Lower lobe of right lung (tissue), 2 donors: ENCODE measurements at places on chromosomes 7 and 10.

DNA sequence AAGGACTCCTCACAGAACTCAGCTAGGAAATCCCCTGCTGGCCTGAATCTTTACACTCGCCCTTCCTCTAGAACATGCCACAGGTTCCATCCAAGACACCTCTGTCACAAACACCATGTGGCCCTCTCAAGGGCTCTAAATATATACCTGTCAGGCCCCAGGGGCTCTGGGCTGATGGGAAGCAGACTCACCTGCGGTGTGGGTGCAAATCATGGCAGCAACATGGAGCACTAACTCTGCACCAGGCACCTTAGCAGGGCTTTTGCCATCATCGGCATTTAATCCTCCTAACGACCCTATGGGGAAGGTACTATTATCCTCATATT, 17.3 kb downstream of the SH3PXD2A start:
- DNase-seq, result no peak

DNA sequence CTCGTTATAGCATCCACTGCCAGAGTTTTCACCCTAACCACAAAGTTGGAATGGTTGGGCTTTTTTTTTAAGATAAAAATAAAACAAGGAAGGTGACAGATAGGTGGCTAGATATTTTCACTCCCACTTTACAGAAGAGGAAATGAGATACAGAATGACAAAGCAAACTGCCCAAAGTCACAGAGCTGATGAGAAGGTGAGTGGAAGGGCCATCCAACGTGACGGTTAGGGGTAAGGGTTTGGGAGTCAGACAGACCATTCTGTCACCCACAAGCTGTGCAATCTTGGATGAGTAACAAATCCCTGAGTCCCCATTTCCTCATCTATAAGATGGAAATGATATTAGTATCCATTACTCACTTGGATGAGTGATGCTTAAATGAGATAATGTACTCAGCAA, 106.9 kb upstream of the PDLIM1 start:
- no peak for DNase-seq

GRCh38 chr7:128906766-128907559, 3.5 kb downstream of the KCP start:
- DNase-seq, result no peak

DNA sequence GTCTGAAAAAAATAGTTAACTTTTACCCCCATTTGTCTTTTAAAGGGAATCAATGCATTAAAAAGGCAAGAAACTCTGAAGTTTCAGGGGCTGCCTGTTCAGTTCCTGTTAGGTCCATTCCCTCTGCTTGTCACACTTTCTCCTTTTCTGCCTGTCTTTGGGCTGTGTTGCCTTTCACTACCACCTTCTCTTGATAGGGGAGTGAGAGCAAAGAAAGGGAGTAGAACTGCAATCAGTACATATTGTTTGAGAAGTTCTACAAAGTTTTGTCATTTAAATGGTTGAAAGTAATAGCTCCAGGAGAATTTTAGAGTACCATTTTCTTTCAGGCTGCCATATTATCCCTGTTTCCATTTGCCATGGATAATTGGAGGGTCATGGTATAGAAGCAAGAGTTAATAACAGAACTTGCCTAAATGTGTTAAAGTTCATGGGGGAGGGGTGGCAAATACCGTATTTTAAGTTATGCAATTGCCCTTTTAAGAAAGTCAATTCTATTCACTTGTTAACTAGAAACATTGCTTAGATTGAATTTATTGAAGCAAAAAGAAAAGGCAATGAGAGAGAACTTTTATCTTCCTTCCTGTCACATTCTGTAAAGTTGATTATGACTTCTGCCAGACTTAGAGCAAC, 38.6 kb downstream of the MPLKIP start:
- DNase-seq, result no peak

GRCh38 chr7:26151096-26151495, 902 bp upstream of the NFE2L3 start:
- DNase-seq, result no peak

DNA sequence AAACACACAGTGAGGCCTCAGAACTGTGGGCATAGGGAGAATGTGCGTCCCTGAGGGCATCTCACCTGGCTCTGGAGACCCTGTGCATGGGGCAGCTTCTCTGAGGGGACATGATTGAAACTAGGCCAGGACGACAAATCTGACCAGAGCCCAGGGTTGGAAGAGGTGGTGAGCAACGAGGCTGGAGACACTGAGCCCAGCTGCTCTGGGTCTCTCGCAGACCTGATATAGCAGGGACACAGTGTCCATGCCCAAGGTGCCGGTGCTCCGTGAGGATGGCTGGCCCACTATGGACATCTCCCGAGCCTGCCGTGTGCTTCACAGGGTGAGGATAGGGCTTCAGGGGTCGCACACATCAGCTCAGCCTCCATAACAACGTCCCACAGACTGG, 49.3 kb upstream of the INSIG1 start:
- DNase-seq, result no peak

DNA sequence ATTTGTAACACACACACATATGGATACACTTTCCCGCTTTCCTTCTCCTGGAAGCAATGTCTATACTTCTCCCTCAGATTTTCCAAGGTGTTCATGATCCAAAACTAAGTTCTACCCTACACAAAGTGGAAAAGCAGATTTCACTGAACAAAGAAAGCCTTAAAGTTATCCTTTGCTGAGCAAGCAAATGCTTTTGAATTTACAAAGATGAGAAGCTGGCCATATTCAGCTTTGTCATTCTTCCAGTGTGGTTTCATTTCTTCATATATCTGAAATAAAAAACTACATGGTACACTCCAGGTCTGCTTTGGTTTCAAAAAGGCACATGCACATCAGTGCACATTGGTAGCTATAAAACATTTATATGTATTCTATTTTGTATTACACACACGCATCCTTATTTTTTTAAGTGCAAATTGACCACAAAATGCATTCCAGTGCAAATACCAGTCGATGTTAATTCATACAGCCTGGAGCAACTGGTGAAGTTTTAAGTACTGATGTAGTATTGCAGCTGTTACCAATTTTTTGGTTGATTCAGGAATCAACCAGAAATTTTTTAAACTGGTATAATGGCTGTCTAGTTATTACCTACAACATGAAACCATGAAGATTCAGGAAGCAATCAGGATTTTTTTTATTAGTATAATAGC, 65.5 kb upstream of the SRPK2 start:
- DNase-seq, result no peak

- DNase-seq, result no peak
Observed at GRCh38 chr7:157151626-157152339, 13.1 kb downstream of the UBE3C start.

DNA sequence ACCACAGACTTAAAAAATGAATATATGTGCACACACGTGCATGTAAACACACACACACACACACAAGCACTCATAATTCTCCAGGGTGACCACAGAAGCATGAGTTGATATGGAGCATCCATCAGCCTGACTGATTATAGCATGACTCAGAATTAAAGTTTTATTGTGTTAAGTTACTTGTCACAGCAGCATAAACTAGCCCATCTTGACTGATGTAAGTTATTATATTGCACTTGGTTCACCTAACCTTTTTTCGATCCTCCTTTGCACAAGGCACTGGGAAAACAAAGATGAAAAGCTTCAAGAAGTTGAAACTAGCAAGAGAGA, 18.8 kb upstream of the SLC35G1 start:
- no peak for DNase-seq

DNA sequence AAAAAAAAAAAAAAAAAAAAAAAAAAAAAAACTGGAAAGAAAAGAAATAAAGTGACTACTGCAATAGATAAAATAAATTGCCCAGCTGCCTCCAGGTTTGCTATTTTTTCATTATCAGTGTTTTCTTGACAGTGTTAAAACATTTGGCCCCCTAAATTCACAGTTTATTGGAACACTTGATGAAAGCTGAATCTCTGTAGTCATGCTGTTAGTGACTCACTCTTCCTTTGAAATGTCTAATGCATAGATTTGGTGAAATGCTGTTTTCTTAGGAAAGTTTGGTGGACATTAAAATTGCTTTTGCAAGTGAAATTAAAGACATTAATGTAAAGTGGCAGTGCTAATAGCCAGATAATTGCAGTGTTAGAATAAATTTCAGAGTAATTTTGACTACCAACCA, 785.2 kb downstream of the NRG3 start:
- DNase-seq, result no peak

DNA sequence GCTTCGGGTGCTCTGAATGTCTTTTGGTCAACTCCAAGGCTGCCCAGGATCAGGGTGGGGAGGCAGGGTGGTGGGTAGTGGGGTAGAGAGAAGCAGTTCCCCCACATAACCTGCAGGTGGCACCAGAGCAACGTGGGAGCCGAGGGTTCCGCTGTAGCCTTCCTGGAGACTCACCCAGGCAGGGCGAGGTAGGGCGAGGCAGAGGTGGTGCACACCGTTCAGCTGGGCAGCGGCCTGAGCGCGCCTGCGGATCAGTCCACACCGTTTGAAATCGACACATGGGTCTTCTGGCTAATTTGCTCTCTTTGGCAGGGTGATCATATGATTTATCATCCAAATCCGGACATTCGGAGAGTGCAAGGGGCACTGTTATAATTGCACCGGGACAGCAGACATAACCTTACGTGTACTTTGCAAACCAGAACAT, 41.4 kb upstream of the MAP3K8 start:
- DNase-seq, result peak; percentile 84

- DNase-seq, result peak; percentile 64
Observed at GRCh38 chr7:134669845-134670373, 23.3 kb downstream of the BPGM start.

GRCh38 chr10:97765201-97765600, 6.6 kb downstream of the SFRP5 start:
- no peak for DNase-seq

GRCh38 chr7:155530601-155531000, 15.8 kb downstream of the CNPY1 start:
- DNase-seq, result no peak

GRCh38 chr10:7986851-7987250, 67.6 kb upstream of the GATA3 start:
- no peak for DNase-seq

DNA sequence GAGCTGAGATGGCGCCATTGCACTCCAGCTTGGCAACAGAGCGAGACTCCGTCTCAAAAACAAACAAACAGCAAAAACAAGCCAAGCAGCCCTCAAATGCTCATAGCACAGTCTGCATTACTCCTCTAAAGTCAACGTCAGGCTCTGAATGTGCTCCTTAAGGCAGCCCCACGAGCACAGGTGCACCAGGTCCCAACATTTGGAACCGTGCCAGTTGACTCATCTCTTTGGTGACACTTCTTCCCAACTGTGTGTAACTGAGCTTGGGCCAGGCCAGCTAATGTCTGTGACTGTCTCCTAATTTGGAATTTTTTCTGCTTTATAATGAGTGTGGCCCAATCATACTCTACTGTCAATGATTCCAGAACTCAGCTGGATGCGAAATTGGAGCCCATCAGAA, 66.3 kb upstream of the EFCAB10 start:
- no peak for DNase-seq

DNA sequence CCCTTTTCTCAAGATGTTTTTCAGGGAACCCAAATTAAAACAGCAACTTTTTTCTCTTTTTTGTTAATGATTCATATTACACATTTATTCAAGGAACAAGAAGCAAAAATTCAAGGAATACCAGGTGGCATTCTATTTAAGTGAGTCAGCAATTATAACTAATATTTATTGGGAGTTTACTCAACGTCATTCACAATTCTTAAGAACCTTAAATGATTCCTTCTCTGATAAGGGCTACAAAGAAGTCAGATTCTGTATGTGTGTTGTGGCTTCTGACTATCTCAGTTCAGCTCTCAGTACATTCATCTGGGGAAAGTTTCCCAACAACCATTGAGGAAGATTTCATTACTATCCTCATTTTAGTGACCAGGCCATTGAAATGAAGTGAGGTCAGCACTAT, 470.7 kb upstream of the AKR1E2 start:
- no peak for DNase-seq

DNA sequence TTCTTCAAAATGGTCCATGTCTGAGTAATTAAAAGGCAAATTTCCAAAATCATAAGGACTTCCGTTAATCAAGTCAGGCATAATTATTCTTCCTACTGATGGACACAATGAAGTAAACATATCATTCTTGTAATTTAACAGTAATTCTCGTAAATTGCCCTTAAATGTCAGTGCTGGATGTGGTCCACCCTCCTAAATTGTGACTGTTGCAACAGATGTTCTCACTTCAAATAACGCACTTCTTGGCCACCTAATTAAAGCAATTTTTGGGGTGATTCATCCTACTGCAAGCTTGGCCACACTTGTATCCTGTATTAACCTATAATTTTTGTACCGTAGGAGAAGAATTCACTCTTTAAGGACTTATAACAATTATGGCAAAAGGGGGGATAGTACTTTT, 1.9 kb downstream of the COL1A2 start:
- no peak for DNase-seq

DNA sequence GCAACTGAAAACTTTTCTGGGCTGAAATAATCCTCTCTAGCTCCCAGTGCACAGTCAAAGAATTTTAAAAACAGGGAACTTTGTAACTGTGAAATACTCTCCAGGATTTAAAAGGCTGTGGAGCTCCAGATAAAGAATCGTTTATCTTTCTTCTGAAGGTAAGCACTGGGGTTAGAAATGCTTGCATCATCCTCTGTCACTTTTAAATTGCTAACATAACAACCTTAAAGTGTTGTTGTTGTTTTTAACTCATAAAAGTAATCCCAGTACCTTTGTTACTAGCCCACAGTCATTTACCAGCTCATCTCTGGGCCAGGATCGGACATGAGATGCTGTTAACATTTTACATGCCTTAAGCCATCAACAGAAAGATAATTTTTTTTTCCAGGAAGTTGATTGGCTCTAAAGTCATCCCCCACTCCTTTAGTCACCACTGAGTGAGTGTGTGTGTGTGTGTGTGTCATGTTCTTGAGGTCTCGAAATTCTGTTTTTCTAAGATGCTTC, at the start of gene SLC39A12:
Gene SLC39A12 (plus strand): TSS at position 51 of the 504 bp plus-strand sequence. CDS start 1,359 bp downstream, outside the sequence.
- DNase-seq, result no peak

GRCh38 chr10:3136763-3137611, 35.6 kb downstream of the PITRM1 start:
- no peak for DNase-seq

- no peak for DNase-seq
Observed at GRCh38 chr10:35178331-35178730, 51.7 kb downstream of the CREM start.

- no peak for DNase-seq
Observed at GRCh38 chr7:76057103-76057812, 9.4 kb downstream of the MDH2 start.

DNA sequence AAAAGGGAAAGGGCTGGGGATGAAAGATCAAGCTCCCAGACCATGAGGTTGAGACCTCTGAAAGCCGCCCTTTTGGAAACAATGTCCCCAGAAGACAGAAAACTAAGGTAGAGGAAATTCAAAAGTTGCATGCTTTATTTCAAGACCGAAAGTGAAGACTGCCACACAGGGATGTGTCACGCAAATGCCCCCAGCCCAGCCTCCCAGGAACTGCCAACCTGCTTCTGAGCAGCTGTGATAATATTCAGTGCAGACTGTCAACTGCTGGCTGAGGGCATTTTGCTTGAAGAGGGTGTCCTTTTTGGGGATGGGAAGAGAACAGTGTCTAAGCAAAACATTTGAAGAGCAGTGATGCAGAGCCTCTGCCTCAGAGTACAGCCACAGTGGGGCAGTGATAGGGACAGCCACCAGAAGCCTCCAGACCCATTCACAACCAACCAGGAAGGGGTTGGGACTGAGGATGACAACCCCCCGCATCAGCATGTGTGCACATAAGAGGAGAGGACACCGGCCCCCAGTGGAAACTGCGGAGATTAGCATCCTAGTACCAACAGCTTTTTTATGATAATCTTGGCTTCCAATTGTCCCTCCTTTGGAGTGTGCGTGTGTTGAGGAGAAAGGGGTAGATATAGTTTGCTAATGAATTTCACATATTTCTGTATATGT, 34.7 kb upstream of the NFE2L3 start:
- DNase-seq, result no peak

- no peak for DNase-seq
Observed at GRCh38 chr10:30114881-30115625, 55.7 kb upstream of the JCAD start.

GRCh38 chr7:81244224-81244623, 325.4 kb upstream of the SEMA3C start:
- no peak for DNase-seq
